ENCODE measurements at places on chromosomes 2 and 18.
A peak's percentile ranks its signal among the peaks of the same experiment; 100 is the strongest.

GRCh38 chr2:200987137-200987536 lies 23.7 kb upstream of the ORC2 start:
- no peak for DNase-seq

- DNase-seq: no peak
Measured at GRCh38 chr2:201575971-201576370, 67.3 kb downstream of the TMEM237 start.

DNA sequence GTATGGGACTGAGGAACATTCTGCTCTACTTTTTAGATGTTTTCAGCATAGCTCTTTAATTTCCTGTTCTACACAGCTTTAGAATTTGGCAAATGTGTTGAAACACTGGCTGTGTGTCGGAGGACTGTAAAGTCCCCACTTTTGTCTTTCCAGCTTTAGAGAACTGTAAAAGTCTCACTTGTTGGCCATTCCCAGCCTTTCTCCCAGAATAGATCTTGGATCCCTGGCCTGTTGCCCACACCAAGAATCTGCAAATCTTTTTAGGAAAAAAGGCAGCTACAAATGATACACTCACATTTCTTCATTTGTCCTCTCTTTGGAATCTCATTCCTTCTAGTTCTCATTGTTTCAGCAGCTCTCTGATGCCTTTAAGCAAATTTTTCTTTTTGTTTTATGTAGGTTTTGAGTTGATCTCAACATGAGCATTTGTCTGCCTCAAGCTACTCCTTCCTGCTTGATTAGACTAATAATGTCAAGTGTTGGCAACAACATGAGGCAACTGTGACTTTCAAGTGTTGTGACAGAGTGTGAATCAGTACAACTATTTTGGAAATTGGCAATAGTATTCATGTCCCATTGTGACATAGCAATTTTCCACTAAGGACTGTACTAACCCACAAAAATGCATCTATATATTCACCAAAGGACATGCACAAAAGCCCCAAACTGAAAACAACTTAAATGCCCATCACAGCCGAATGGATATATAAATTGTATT lies 610.8 kb downstream of the EPHA4 start:
- DNase-seq: no peak

DNA sequence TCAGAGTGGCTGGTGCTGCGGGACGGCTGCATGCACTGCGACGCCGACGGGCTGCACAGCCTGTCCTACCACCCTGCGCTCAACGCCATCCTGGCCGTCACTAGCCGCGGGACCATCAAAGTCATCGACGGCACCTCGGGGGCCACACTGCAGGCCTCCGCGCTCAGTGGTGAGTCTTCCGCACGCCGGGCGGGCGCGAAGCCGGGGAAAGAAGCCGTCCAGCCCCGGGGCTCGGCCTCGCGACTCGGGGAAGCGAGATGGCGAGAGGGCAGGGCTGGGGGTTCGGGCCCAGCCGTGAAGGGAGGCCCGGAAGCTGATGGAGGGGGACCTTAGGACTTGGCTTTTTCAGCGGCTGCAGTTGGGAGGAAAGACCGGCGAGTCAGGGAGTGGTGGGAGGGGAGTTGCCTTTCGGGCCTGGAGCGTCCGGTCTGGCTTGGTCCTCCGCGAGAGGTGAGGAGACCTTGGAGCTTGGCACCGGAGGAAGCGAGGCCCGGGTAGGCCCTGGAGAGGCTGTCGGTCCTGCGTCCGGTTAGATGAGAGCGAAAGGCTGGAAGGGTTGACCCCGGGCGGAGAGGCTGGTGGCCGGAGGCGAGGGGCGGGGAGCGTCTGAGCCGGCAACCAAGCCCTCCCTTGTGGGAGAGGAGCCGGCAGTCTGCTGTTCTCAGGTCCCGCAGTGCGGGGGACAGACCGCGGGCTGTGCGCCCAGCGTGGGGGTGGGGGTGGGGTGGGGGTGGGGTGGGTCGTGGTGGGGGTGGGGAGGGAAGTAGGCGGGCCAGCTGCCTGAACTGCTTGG lies 691 bp downstream of the BIRC6 start:
- peak; percentile 1 for DNase-seq

GRCh38 chr2:62313449-62314227 lies 117.7 kb downstream of the B3GNT2 start:
- no peak for DNase-seq

GRCh38 chr2:160878618-160879017 lies 281.6 kb upstream of the TANK start:
- no peak for DNase-seq

DNA sequence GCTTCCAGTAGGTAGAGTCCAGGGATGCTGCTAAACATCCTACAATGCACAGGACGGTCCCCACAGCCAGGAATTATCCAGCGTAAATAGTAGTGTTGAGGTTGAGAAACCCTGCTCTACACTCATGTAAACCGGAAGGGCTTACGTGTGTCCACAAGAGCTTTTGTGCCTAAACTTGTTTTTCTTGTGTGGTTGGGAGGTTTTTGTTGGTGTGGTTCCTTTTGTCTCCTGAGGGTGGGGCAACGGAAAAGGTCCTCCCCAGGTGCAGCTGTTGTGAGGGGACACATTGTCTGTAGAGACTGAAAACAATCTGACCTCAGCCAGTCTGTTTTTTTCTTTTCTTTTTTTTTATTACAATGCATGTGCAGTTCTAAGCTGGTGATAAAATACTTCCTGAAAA lies 72.7 kb upstream of the MGAT5 start:
- DNase-seq: no peak

All from stimulated activated CD8-positive, alpha-beta memory T cell treated with anti-CD3 and anti-CD28 coated beads, Interleukin-7, amount 100 ng/mL, for 1 hour (primary cell).